Effector CD4-positive, alpha-beta T cell (primary cell): ENCODE measurements at places on chromosomes 7 and 10.

GRCh38 chr10:96512524-96513304, 1.0 kb downstream of the TLL2 start:
- no peak for DNase-seq

DNA sequence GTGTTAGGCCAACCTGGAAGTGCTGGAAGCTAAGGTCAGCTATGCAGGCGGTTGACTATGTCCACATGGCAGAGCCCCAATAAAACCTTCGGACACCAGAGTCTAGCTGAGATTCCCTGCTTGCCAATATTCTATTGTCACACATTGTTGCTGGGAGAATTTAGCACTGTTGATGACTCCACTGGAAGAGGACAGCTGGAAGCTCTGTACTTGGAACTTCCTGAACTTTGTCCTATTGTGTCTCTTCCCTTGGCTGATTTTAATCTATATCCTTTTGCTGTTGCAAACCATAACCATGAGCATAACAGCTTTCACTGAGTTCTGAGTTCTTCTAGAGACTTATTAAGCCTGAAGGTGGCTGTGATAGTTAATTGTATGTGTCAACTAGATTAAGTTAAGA, 12.0 kb downstream of the XRCC2 start:
- DNase-seq, result no peak

DNA sequence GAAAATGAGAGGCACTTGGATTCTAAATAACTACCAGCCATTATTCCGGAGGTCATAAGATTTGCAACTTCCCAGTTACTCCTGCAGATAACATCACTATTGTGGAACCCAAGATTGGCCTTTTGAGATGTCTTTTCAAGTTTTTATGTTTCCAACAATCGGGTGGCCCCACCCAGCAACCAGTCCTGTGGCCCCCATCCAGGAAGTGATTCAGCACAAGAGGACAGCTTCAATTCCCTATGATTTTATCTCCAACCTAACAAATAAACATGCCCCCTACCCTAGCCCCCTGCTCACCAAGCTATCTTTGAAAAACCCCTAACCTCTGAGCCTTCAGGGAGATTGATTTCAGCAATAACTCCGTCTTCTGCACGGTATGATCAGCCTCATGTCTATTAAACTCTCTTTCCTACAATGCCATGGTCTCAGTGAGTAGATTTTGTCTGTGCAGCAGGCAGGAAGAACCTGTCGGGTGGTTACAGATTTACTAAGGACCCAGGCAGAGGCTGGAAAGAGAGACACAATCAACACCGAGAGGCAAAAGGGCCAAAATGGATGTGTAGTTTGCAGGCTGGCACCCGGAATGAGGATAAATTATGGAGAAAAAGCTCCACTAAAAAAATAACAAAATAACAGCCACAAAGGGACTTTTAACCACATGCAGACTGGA, 83.9 kb upstream of the UNC5B start:
- no peak for DNase-seq

GRCh38 chr10:72567889-72568640, 57.8 kb downstream of the MICU1 start:
- no peak for DNase-seq

DNA sequence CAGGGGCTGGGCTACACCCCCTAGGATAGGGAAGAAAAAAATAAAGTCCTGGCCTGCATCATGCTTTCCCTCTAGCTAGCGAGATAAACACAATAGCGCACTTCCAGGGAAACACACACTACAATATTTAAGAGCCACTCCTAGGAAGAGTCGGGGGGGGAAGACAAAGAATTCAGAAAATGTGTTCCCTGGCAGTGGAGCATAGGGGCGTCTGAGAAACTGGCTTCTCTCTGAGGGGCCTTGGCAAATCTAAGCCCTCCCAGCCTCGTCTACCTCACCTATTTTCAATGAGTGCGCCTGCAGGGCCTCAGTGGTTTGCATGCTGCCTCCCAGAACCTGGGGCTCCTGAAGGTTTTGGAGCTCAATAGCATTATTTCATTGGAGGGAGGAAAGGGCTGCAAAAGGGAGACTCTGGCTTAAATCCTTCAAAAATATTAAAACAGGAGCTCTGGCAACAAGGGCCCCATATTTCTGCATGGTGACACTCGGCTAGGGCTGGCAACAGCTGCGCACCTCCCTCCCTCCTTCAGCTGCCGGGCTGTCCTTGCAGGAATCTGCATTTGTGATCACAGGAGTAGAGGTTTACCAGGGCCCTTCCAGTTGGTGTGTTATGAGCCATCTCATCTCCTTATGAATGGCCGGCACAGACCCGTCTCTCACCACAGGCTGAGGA, 10.8 kb downstream of the ANXA11 start:
- DNase-seq, result no peak

DNA sequence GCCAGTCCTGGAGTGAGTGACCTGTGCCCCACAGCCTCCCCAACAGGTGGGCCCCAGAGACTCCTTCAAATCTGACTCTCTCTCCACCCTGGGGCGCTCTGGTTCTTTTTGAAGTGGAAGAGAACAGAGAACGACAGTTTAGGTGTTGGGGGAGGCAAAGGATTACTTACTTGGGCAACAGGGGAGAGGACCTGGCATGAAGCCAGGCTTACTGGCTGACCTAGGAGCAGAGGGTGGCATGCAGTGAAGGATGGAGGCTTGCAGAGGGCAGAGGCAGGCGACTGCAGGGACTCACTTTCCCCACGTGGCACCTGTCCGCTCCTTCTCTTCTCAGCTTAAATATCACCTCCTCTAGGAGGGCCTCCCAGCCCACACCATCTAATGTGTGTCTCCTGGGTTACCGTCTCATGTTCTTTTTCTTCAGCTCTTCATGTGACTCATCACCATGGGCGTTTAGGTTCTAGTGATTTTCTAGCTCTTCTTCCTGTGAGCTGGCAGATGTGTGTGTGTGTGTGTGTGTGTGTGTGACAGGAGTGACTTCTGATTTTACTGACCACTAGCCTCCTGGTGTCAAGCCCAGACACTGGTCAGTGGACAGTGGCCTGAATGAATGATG, 15.5 kb downstream of the LZTS2 start:
- no peak for DNase-seq

DNA sequence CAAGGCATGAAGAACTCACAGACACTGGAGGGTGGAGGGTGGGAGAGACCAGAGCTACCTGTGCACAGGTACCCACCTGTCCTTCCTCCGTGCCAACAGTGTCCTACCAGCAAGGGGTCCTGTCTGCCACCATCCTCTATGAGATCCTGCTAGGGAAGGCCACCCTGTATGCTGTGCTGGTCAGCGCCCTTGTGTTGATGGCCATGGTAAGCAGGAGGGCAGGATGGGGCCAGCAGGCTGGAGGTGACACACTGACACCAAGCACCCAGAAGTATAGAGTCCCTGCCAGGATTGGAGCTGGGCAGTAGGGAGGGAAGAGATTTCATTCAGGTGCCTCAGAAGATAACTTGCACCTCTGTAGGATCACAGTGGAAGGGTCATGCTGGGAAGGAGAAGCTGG, 21.8 kb downstream of the PRSS2 start:
- DNase-seq, result no peak

DNA sequence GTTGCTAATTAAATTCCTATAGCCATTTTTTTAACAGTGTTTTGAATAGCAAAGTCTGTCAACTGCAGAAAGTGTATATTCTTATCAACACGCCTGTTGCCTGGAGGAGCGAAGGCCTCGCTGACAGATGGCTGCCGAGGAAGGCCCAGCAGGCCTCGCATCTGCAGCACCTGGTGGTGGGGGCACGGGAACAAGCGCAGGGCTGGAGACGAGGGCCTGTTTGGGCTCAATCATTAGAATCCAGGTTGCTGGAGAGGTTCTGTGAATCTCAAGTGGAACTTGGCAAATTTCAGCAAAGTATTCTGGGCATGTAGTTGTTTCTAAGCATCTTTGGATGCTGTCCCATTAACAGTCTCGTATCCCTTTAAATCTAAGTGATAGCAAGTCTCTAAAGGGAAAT, 66.1 kb upstream of the FAM204A start:
- no peak for DNase-seq

DNA sequence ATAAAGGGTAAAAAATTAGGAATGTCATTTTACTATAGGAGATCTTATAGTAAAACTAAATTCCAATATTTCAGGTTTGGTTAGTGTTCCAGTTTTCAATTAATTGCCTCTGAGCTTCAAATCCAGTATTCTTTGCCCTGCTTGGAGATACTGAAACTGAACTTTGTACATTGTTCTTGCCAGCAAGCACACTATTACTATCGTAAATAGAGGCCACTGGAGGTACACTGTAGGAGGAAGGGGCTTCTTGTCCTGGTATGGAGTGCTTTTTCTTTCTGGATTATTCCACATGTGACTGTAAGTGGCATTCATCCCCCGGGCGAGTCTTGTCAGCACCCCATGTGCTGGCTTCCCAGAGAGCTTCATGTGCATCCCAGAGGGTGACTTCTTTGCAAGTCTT, 234.7 kb upstream of the PTPRZ1 start:
- no peak for DNase-seq

DNA sequence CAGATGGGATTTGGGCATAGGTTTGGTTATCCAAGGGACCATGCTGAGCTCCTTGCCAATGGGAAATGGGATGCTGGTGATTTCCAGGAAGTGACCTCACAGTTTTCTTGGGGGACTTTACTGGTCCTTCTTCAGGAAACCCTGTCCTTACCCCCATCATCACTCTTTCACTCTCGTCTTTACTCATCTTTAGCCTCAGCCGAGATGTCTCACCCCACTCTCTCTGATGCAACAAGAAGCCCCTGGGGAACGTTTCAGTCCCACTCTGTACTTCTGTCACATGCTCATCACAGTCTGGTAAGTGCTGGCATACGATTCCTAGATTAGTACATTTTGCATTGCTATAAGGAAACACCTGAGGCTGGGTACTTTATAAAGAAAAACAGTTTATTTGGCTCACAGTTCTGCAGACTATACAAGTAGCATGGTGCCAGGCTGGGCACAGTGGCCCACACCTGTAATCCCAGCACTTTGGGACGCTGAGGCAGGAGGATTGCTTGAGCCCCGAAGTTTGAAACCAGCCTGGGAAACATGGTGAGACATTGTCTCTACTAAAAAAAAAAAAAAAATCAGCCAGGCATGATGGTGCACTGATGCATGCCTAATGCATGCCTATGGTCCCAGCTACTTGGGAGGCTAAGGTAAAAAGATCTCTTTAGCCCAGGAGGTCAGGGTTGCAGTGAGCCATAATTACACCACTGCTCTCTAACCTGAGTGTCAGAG, 63.5 kb upstream of the VKORC1L1 start:
- no peak for DNase-seq

DNA sequence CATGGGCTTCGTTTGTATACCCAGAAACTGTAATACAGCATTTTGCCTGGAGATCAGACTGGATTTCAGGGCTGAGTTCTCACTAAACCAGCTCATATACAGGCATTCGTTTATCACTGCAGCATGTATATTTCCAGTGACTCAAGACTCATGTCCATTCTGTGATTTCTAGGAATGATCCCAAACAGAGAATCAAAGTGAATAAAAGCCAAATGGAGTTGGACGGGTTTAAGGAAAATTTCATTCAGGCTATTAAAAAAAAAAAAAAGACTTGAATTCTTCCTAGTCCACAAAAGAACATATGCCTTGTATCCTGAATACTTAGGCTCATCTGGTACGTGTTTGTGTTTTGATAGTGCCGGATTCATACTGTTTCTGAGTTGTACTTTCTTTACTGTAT, 46.8 kb downstream of the TET1 start:
- no peak for DNase-seq

DNA sequence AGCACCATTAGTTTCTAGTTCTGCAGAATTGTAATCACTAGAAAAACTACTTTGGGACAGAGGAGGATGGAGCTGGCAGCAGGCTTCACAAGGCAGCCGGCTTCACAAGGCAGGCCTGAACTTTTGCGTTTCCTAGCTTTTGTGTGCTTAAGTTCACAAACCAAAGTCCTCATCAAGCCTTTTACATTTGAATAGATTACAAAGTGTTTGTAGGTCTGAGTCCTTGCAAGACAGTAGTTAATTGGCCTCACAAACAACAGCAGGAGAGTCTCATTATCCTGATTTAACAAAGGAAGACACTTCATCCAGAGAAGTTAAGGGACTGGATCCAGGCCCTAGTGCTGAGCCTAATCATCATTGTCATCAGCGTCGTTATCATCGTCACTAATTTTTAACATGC, 147.8 kb upstream of the AUTS2 start:
- DNase-seq, result no peak

- no peak for DNase-seq
Observed at GRCh38 chr10:83954193-83954799, 185.0 kb upstream of the GHITM start.

GRCh38 chr7:48636391-48637015, 287.8 kb upstream of the CDC14C start:
- no peak for DNase-seq

DNA sequence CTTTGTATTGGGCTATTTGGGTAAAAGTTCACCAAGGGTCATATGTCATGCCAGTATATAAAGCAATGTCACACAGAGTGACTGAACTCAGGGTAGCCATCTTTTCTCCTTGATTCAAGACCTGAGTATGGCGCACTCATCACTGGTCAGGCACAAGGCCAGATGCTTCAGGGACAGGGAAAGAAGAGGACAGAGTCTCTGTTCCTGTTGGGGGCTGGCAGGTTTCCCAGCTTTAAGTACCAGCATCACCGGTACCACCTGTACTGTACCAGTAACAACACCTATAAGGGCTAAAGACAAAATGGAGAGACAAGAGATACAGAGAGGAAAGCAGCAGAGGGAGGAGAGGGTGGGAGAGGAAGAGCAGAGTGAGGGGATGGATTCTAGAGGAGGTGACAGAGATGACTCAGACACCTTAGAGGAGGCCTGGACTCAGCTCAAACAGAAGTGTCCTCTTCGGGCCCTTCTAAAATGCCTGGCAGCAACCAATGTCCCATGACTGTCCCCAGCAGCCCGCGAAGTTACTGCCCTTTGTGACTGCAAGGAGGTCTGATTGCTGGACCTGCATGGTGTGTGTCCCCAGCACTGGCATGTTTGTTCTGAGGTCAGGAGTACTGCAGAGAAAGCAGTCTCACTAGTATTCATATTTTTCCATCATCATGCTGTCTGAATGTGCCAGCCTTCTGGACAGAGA, 191.3 kb downstream of the MYOF start:
- DNase-seq, result no peak

DNA sequence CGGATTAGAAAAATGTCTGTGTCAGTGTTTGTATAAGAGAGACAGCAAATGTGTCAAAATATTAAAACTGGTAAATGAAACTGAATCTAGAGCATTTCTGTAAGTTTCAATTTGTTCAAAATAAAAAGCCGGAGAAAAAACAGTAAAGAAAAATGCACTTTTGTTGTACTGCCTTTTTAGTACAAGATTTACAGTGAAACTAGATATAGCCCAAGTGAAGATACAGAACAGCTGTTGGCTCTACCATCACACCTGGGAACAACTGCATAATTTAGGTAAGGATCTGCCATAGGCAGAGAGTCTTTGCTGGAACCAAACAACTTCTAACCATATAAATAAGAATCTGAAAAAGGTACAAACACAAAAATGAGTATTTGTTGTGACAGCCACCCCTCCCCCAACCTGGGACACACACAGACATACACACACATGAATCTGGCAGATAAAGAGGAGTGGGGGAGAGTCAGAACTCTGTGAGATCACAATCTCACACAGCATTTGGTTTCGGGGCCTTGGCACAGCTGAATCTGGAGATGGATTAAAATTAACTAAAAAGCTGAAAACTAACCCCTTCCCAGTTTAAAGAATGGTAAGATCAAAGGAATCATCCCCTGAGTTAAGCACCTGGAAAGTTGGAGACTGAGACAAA, 54.8 kb downstream of the DPY19L1 start:
- DNase-seq, result no peak

GRCh38 chr10:16854623-16855022, 37.4 kb upstream of the RSU1 start:
- no peak for DNase-seq
